ENCODE measurements at places on chromosomes 16 and 17.
A peak's percentile ranks its signal among the peaks of the same experiment; 100 is the strongest.

DNA sequence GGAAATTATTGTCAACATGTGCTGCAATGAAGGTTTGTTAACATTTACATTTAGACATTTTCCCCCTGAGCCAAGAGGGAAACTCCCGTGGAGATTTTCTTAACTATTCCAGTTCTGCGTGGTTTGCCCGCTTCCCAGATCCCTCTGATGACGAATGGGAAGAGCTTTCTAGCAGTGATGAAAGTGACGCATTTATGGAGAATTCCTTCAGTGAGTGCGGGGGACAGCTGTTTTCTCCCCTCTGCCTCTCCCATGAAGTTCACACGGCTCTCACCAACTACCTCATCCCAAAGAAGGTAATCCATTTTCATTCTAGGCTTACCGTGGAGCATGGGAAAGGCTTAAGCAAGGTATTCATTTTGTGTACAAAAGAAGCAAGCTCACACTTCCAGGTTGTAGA, 18.2 kb downstream of the HEATR3 start:
- no peak for DNase-seq

DNA sequence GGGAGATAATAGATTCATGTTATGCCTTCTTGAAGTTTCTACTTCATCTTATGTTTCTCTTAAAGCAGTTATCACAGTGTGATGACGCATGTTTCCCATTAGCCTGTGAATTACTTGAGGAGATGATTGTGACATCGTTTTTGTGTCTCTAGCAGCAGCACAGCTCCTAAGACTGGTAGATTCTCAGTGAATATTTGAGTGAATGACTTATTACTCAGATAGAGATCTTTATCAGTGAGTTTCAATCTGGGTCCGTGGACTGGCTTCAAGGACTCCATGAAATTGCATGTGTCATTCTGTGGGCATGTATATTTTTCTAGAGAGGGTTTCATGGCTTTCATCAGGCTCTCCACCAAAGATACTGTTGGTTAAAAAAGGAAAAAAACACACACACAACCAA, 29.9 kb downstream of the YPEL2 start:
- no peak for DNase-seq

- no peak for DNase-seq
Measured at GRCh38 chr16:3590736-3591435, 13.7 kb upstream of the NLRC3 start.

DNA sequence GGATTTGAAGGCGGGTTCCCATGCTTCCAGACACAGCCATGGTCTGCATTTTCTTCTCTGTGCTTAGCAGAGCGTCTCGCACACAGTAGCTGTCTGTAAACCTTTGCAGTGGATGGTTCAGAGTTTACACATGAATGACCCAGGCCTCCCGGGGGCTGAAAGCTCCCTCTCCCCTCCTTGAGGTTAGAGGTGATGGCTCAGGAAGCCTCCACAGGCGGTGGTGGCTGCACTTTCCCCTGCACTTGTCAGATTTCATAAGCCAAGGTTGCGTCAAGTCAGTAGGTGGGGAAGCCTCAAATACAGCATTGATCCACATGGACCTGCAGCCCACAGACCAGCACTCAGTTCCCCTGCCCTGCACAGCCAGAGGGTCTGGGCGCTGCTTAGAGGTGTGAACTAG, 211.9 kb downstream of the KATNIP start:
- no peak for DNase-seq

DNA sequence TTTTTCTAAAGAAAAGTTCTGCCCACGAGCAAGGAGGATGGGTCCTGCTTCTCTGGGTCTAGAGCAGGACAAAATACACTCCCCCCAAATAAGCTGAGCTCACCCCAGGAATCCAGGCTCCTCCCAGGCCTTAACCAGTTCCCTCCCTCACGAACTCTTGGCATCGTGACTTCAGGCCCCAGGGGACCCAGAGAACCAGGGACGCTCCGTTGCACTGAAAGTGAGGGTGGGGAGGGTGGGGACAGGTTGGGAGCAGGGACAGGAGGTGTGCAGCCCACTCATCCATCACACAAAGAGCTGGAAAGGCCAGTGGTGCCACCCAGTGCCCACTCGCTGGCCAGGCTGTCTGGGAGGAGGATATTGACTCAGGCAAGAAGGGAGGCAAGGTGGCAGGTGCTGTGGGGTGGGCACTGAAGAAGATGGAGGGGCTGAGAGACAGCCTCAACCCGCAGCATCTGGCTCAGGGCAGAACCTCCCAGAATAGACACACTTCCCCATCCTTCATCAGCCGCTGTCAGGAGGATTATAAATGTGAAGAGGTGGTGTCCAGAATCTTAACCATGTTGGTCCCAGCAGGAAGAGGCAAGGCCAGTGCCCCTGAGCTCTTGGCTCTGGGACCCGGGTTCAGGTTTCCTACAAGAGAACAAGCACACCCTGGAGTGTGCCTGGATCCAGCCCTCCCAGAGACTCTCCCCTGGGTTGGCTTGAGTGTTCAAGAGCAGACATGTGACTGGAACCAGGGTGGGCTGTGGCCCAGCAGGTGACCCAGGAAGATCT, 67.9 kb upstream of the RPL38 start:
- no peak for DNase-seq

- no peak for DNase-seq
Measured at GRCh38 chr16:53605831-53606400, 97.7 kb downstream of the RPGRIP1L start.

- no peak for DNase-seq
Measured at GRCh38 chr17:81491761-81492160, 20.8 kb downstream of the ACTG1 start.

DNA sequence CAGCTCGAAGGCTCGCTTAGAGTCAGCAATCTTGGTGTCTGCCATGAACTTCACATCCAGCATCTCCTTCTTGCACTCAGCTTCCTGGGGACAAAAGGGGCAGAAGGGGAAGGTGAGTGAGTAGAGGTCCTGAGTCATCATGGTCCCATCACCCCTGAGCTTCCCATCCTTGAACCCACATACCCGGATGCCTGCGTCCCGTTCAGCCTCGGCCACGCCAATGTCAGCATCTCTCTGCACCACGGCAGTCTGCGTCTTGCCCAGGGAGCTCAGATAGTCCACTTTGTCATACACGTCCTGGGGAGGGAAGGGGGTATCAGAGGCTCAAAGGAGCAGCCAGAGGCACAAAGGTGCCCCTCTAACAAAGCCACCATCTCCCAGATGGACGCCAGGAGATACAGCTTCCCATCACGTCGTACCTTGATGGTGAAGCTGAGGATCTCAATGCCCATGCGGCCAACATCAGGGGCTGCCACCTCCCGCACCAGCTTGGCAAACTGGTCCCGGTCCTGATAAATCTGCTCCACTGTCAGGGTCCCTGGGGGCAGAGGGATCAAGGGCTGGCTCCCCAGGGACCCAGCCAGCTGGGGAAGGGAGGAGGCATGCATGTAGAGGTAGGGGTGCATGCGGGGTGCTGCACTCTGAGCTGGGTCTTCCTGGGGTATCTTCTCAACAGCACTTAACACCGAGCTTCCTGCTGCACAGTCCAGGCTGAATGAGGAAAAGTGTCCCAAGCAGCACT, 15.2 kb downstream of the FLOT2 start:
- no peak for DNase-seq

DNA sequence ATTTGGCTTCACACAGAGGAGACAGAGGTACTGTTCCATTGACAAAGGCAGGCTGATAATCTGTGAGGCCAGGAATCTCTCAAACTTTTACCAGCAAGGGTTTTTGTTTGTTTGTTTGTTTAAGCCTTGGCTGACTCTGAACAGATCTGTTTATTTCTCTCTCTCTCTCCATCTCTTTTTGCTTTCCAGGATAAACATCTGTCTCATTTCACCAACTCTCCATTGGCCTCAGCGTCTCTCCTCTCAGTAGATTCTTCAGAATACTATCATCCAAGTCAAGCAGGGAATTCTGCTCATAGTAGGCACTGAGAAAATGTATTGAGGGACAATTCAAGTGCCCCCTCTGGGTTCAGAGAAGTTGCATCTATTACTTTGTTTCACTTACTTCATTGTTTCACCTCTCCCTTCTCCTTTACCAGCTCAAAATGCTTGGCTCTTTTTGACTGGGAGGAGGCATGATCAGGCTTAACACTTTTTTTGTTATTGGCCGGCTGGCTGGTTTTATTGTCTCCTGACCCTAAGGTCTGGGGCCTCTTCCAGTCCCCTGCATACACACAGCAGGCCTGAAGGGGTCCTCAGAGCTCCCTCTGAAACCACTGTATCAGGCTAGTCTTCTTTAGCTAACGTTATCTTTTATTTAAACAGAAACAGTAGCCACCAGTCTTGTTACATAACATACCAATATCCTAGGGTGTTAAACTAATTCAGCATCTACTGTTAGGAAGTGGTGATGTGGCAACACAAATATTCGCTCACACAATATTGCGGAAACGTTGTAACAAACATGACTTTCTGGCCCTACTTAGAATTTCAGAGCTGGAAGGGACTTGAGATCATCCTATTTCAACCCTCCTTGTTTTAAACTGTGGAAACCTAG, 2.0 kb upstream of the YPEL2 start:
- peak; percentile 59 for DNase-seq

DNA sequence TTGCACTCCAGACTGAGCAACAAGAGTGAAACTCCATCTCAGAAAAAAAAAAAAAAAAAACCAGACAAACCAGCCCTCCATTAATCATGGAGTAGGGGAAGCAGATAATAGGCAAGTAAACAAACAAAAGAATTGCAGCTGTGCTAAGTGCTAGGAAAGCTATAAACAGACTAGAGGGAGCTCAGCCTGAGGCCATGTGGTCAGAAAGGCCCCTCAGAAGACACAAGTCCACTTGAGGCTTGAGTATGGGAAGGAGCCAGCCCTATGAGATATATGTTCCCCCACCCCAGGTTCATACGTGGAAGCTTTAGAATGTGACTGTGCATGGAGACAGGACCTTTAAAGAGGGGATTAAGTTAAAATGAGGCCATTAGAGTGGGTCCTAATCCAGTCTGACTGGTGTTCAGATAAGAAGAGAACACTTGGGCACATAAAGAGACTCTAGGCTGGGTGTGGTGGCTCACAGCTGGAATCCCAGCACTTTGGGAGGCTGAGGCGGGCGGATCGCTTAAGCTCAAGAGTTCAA, 132.6 kb upstream of the NOL11 start:
- DNase-seq, result no peak

GRCh38 chr16:9248162-9248561, 156.7 kb downstream of the HAPSTR1 start:
- DNase-seq, result no peak

GRCh38 chr16:73846356-73846755, 450.3 kb upstream of the PSMD7 start:
- peak; percentile 49 for DNase-seq

DNA sequence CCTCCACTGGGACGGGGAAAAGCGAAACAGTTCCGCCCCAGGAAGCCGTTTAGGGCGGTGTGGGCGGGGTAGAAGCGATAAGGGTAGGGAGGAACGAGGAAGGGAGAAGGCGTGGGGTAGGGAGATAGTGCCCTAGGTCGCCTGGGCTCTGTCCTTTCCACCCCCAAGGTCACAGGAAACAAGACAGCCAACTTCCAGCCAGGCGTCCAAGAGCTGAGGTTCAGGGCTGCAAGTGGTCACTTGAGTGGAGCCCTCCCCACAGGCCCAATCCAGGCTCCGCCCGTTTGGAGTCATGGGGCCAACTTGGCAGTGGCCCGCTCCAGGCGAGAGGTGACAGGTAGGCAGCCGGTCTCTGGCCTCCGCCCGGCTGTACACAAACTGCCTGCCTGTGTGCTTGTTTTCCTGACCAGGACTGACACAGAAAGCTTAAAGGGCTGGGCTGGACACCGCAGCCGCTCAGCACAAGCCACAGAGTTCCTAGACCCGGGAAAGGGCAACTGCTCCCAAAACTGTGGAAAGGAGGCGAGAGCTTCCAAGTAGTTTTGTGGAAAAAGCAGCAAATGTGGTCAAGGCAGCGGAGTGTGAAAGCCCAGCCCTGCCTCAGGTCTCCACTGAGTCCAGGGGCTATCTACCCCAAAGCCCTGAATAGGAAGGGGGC, at the start of gene RILP:
RILP (minus strand) TSS at position 23 of the 658 bp plus-strand sequence. CDS start 62 bp downstream, outside the sequence.
- DNase-seq, result no peak

DNA sequence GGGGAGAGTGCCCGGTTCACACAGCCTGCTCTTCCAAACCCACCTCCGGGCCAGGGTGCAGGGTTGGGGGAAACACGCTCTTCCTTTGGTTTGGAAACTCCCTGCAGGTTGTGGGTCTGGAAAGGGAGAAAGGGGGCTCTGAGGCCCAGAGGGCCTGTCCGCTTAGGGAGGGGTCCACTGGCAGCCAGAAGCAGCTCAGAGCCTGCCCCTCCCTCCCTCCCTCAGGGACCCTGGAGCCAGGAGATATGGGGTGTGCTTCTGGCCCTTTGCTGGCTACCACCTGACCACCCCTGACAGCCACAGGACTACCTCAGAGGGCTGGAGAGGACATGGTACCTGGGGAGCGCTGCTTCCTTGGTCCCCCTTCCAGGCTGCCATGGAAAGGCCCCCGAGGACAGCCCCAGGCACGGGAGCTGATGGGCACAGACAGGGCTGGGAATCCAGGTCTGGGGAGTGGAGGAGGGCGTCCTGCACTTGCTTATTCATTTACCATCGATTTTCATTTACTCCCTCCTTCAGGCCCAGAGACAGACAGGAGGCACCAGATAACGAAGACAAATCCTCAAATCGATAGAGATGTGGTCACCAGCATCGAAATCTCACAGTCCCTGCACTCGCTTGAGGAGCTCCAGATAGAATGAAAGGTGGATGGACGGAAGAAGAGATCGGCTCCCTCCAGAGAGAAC, 48.4 kb upstream of the DOC2B start:
- no peak for DNase-seq

GRCh38 chr17:31564883-31565301, 173.4 kb downstream of the RAB11FIP4 start:
- DNase-seq, result no peak

DNA sequence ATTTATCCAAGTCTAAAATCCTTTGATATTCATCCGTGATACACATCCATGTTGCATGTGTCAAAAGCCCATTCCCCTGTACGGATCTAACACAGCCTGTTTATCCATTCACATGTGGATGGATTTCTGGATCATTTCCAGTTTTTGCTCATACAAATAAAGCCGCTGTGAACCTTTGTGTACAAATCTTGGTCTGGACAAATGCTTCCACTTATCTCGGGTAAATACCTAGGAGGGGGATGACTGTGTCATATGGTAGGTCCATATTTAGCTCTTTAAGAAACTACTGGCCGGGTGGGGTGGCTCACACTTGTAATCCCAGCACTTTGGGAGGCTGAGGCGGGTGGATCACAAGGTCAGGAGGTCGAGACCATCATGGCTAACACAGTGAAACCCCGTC, 6.3 kb upstream of the TBCD start:
- DNase-seq, result no peak

- no peak for DNase-seq
Measured at GRCh38 chr16:57577691-57578224, 35.3 kb downstream of the ADGRG5 start.

- peak; percentile 23 for DNase-seq
Measured at GRCh38 chr17:3913531-3914311, 2.5 kb downstream of the P2RX1 start.

- DNase-seq, result no peak
Measured at GRCh38 chr16:78574571-78574970, 475.1 kb downstream of the WWOX start.

DNA sequence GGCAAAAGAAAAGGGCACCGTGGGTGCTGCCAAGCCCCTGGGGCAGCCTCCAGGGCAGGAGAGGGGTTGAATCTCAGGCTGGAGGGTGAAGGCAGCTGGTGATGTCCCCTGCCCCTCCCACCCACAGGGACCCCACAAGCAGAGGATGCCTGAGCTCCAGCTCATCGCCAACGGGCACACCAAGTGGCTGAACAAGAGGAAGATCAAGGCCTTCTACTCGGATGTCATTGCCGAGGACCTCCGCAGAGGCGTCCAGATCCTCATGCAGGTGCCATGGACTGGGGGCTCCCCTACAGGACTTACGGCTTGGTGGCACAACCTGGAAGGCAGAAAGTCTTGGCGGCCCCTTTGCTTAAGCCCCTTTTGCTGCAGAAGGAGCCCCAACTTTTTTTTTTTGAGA, 21.8 kb downstream of the SLC12A3 start:
- DNase-seq, result no peak
